ENCODE measurements at places on chromosomes 6 and 20.

GRCh38 chr20:61965606-61966491 lies 99.8 kb downstream of the TAF4 start:
- DNase-seq: no peak

DNA sequence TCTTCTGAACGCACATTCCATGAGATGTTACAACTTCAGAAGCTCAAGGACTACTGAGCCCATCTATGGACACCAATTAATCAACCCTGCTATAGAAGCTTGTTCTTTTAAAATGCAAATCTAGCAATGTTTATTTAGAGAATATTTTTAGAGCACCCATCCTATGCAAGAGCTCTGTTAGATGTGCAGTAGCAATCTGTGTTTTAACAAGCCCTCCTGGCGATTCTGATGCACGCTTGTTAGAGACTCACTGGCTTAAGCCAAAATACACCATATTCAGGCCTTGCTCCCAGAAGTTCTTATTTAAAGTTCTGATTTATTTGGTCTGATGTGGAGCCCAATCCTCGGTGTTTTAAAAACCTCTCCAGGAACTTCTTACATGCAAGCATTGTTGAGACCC lies 21.1 kb upstream of the ARG1 start:
- no peak for DNase-seq

- DNase-seq: no peak
These were observed 55.4 kb upstream of the FOXQ1 start for GRCh38 chr6:1256435-1257008.

DNA sequence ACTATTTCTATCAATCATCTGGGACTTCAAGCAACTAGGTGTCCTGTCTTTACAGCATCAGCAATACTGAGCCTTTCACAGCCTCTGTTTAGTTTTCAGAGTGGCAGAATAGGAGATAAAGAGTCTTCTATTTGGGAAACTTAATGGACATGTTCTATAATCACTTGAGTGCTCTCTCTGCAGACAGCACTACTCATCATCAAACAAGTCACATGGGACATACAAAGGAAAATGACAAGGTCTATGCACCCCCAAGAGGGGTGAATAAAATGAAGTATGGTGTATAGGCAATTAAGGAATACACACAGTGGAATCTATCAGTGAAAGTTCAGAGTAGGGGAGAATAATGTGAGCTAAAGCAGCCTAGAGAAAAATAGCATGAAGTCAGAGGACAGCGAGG lies 237.8 kb upstream of the THEMIS start:
- DNase-seq: no peak

DNA sequence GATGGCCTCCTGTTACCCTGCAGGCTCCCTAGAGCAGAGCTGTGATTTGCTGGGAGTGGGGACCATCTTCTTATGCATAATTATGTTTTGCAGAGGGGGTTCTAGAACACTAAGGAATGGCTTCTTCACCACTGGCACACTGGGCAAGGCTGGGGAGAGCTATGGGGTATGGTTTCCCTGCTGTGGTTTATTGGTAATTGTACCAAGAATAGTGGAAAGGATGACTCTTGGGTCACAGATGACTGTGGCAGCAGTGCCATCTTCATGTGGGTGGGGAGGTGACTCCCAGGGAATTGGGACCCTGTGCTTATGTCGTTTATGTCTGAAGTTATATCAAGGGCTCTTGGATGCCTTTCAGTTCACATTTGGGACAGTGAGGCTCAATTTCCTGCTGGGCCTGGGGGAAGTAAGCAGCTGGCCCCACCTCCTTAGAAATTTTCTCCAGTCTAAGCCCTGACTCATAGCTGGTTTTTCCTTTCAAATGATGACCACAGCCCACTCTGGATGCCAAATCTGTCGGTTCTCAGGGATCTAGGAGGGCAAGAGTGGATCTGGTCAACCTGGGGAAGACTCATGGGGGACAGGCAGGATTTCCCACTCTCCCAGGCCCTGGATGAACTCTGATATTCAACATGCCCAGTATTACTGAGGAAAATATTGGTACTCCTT lies 230.8 kb downstream of the LRFN2 start:
- DNase-seq: no peak

DNA sequence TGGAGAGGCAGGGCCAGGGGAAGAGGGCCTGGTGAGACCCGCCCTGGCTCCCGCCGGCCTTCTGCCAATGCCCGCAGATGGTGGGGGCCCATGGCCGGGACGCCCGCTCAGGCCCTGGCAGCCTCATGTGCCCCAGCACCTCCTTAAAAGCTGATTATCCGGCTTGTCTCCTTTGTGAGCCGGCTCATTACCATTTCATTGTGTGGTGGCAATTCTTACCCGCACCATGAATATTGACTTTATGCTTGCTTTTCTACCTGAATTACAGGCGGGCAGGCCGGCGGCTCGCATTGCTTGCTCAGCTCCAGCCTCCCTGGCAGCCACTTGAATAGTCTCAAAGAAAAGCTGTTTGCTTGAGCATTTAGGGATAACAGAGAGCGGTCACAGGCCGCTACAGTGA lies 120.0 kb upstream of the JAG1 start:
- no peak for DNase-seq

DNA sequence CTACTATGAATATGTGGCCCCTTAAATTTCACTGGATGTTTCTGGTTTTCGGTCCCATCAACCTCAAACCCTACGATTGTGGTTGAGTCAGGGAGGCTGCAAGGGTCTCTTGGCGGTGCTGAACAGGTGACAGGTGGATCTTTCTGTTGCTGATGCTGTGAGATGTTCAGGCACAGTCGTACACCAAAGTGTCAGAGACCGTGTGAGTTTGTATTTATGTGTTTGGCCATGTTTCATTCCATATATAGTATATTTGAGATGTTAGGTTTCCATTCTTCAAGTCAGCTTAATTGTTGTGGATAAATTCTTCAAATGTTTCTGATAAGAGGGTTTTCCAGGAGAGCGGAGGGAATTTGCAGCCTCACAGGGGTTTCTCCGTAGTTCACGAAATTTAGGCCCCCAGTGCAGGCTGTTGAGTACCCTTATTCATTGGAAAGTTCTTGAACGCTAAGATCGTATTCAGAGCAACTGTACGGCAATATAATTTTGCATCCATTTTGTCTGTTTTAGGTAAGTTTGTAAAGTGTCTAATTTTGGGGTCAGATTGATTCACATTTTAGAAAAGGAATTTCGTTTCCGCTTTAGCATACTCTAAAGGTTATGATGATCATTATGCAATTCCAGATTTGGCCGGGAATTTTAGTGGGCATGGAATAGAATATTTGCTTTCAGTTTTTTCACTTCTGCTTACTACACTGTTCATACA lies 1.2 kb downstream of the TAB2 start:
- DNase-seq: peak; percentile 54

GRCh38 chr20:55160037-55160436 lies 684.6 kb downstream of the DOK5 start:
- no peak for DNase-seq

- no peak for DNase-seq
These were observed 97.3 kb downstream of the CAP2 start for GRCh38 chr6:17490724-17491123.

- DNase-seq: no peak
These were observed 81.7 kb upstream of the FRMD1 start for GRCh38 chr6:168160506-168161370.

- no peak for DNase-seq
These were observed 210.1 kb upstream of the HDDC2 start for GRCh38 chr6:125511809-125512396.

DNA sequence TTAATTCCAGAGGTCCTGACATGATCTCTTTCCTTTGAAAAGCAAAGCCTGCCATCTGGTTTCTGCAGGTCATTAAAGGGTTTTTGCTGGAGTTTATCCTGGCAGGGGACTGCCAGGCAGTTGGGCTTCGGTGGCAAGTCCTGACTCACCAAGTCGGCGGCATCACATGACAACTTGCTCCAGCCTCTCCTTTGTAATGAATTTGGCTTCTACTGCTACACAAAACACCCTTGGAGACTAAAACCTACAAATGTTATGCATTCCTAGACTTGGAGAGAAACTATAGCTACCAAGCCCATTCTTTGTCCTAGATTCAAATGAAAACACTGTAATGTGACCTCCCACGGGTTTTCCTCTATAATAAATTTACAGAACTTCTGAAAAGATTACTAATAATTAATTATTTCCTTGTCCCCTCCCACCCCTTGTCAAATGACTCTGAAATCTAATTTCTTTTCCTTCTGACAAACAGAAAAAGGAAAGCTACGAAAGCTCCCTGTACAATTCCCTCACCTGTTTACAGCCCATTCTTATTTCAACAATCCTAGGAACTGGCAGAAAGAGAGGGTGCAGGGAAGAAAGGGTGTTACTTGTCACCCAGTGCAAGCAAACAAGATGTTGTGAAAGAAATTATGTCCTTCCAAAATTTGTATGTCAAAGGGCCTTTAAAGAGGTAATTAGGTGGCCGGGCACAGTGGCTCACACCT lies 62.9 kb downstream of the QRSL1 start:
- no peak for DNase-seq

GRCh38 chr20:43748274-43748673 lies 21.5 kb upstream of the GTSF1L start:
- DNase-seq: no peak

DNA sequence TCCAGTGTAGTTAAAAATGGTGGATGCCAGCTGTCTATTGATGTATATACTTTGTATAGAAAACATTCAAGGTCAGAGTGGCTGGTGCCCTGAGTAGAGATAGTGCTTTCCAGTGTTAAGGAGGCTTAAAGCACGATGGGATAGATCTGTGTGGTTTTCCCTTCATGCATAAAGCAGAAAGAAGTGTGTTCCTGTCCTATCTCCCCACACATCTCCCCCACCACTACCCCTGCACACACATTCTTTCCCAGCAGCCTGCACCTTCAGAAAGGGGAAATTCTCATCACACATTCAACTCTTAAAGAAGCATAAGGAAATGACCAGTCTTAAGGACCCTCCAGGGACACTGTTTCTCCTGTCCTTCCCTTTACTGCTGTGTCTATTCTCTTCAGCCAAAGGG lies 221.7 kb upstream of the TAB2 start:
- DNase-seq: no peak

GRCh38 chr6:144090384-144090783 lies 5.0 kb downstream of the SF3B5 start:
- no peak for DNase-seq

- no peak for DNase-seq
These were observed 829.7 kb upstream of the CITED2 start for GRCh38 chr6:140204154-140204553.

GRCh38 chr6:43944908-43945767 lies 175.1 kb downstream of the VEGFA start:
- DNase-seq: no peak

GRCh38 chr6:133214267-133214666 lies 26.9 kb upstream of the EYA4 start:
- DNase-seq: no peak

DNA sequence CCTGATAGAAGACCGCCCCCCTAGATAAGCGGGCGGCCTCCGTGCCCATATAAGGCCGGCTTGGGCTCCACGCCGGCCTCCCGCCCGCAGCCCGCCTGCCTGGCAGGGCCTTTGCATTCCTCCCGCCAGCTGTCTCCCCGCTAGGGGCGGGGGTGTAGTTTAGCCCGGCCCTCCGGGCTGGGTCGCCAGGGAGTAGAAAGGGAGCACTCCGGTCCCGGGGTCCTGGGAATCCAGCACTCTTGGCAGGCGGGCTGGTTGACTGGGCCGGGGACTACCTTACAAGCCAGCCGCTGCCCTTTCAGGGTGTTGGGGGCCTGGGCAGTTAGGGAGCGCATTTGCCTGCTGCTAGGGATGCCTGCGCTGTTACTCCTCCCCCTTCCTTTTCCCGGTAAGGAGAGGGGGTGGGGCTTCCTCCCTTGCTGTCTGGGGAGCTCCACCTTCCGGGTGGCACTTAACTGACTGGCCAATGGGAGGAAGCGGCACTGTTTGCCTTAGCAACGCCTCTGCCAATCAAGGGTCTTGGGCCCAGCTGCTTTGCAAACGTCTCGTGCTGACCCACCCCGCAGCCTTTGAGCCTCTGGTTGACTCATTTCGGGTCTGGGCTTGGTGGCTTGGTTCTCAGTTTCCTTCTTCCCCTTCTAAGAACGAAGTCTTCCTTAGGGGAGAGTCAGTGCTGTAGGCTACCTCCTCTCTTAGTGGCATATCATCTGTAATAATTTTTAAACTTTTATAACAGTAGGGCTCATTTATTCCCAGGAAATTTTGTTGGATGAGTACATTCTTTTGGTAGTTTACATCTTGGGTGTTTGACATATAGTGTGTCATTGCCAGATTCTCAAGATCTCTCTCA lies 3.4 kb downstream of the SRF start:
- DNase-seq: peak; percentile 98

- DNase-seq: no peak
These were observed 218.0 kb downstream of the THBS2 start for GRCh38 chr6:169035385-169036240.

GRCh38 chr20:33169176-33169794 lies 1.3 kb downstream of the BPIFA2 start:
- DNase-seq: peak; percentile 8

DNA sequence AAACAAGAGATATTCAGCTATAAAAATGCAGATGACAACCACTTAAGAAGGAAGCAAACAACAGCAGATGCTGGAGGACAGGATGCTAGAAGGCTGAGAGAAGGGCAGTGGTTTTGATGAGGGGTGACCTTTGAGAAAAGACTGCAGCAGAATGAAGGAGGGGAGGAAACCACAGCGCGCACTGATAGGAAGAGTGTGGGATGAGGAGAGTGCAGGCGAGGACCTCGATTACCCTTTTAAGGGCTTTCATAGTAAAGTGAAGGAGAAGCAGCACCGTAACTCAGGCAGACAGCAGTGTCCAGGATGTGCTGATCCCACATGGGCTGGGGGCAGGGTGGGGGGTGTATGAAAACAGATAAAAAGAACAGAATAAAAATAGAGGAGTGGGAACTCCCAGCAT lies 19.2 kb downstream of the ZBTB2 start:
- no peak for DNase-seq

DNA sequence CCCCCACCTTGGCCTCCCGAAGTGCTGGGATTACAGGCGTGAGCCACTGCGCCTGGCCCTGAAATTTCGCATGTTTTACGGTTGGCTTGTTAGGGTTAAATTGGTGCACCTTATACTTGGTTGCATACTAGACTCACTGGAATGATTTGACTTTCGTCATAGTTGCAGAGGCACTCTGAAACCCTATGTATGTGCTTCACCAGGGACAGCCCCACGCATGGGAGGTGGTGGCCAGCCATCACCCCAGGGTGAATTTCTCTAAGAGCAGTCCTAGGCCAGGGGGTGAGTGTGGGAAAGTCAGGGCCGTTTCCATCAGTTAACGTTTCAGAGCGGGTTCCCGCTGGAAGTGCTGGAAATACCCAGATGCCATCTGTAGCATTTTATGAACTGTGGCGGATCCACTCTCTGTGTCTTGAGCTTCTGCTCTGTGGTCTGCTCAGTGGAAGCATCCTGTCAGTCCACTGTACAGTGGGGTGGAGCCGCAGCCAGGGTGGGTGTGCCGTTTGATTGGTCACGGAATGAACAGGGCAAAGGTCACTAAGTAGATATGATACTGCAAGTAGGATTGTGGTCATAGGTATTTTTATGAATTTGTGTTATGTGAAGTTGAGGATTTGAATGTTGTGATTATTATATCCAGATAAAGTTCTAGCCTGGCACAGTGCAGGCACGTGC lies 13.2 kb downstream of the DNAJC5 start:
- DNase-seq: no peak

GRCh38 chr20:61307686-61308476 lies 55.8 kb downstream of the CDH4 start:
- no peak for DNase-seq

Measured in hematopoietic multipotent progenitor cell treated with erythropoietin and hydrocortisone succinate and interleukin-3 and kit ligand, for 17 days (in vitro differentiated cells).